Neural progenitor cell (in vitro differentiated cells): ENCODE measurements at places on chromosomes 1 and 21.

DNA sequence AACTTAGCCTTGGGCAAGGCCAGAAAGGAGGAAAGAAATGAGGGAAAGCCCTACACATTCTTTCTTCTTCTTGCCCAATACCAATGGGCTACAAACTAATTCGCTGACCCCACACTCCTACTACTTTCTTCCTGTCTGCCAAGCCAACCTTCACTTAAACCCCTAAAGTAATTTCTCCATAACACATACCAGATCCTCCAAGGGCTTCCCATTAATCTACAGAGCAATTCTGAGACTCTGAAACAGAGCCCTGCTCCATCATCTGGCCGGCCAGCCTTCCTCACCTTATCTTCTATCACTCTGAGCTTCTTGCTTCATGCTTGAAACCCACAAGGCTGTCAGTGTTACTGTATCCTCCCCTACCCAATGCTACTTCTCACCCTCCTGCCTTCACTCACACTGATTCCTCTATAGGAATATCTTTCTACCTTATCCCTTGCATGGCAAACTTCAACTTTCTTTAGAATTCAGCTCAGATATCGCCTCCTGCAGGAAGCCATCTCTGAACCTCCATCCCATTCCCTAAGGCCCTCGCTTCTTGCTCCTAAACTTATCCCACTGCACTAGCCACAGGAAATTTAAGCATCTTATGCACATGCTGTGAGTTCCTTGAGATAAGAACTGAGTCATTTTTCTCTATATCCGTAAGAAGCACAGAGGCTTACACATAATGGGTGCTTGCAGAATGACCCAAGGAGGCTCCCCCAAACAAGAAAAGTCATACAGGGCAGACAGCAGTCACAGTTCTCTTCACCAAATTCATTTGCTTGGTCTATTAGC, 81.9 kb downstream of the JAK1 start:
- no peak for DNase-seq

DNA sequence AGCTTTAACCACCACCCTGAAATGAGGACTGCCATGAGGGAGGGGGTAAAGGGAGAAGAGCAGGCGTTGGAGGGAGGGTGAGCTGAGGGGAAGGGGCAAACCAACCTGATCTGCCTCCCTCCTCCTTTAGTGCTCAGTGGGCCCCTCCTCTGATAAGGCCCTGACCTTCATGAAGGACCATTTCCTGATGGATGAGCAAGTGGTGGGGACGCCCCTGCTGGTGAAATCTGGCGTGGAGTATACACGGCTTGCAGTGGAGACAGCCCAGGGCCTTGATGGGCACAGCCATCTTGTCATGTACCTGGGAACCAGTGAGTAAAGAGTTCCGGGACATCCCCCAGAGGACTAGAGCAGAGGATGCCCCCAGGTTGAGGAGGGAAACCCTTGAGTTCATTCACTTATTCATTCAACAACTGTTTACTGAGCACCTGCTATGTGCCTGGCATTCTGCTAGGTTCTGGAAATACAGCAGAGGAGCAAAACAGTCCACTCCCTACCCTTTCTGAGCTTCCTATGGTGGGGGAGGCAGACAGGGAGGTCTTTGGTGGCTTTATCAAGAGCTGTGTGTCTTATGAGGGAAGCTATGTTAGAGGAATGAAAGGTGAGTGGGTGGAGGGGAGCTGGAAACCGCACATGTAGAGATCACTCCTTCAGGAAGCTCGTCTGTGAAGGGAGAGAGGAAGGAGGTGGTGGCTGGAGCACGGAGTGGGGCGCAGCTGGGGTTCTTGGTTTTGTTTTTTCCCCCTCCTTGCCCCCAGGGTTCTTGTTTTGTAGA, 19.5 kb downstream of the SEMA4A start:
- no peak for DNase-seq

DNA sequence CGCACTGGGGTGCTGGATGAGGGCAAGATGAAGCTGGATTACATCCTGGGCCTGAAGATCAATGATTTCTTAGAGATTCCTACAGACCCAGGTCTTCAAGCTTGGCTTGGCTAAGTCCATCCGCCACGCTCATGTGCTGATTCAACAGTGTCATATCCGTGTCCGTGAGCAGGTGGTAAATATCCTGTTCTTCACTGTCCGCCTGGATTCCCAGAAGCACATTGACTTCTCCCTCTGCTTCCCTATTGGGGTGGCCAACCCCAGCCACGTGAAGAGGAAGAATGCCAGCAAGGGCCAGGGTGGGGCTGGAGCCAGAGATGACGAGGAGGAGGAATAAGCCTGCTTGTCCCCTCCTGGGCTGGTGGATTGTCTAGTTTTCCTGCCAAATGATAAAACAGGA, 2.2 kb upstream of the CBR3 start:
- DNase-seq: no peak

DNA sequence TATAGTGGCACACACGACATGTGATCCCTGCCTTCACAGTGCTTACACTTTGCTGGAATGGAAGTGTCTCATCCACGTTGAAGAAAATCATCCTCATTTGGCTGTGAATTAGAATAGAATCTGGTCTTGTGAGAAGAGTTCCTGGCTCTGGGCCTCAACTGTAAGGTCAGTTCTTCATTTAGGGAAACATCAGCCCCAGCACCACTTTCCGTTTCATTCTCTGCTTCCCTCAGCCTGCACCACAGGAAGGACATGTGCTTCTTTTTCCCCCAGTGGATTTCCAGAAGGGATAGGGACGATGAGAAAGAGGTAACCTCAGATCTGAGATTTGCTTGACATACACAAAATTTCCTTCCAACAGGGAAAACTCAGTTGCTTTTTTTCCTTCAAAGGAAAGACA, 3.7 kb upstream of the ALX3 start:
- DNase-seq: no peak

DNA sequence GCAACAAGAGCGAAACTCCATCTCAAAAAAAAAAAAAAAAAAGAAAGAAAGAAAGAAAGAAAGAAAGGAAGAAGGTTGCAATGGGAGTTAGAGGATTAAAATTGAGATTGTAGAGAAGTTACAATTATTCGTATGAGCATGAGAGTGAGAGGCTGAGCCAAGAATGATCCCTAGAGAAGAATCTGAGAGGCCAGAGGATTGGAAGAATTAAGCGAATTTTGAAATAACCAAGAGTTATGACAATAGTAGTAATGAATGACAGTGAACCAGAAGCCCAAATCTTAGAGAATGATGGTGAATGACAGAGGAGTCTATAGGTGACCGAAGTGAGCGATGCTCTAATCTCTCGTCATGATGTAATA, 369 bp upstream of the ZYG11B start:
- DNase-seq: no peak

GRCh38 chr1:107976431-107976830, 11.5 kb upstream of the VAV3 start:
- DNase-seq: no peak

DNA sequence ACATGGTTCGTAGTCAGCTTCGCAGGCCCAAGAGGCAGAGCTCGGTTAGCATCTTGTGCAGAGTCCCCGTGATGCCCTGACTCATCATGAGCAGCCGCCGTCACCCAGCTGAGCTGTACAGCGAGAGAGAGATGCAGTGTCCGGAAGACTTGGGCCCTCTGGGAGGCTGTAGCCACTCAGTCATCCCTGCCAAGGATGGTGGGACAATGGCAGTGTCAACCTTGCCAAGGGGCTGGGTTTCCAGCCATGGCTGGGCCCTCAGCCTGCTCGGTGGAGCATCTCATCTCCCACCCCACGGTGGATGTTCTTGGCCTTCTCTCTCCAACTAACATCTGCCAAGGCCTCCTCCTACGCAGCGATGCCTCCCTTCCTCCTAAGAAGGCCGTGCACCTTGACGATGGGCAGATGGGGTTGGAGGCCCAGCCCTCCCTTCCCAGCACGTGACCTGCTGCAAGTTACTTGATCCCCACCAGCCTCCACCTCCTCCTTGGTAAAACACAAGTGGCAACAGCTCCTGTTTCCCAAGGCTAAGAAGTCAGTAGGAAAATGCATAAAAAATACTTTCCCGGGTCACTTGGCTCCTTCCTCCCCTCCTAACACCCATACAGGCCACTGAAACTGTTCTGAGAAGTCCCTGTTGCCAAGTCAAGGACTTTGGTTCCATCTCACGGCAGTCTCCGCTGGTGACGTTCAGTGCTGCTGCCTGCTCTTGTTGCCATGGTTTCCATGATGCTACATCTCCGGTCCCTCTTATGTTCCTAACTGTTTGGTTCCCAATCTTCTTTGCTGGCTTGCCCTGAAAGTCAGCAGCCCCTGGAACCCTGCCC, 384.7 kb upstream of the VAMP3 start:
- no peak for DNase-seq

DNA sequence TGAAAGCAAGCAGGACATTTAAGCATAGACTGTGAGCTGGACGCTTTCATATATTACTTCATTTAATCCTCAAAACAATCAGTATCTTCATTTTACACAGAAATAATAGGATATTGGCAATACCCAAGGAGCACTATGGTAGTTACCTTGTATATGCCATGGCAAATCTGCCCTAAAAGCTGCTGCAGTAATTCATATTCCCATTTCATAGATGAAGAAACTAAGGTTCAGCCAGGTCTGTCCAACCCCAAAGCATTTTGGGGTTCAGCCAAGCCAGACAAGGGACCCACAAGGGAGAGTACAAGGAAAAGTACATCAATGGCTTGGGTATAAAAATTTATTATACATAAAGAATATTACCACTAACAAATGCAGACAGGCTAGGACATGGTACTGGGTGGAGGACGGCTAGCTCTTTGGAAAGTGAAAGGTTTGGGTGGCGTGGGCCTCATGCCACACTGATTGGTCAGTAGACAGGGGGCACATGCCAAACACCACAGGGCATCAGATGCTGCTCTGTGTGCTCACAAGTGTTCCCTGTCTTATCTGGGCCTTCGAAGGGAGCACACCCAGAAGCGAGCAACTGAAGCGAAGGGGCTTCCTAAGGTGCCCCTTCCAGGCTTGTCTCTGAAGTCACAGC, 23.9 kb upstream of the PTAFR start:
- no peak for DNase-seq

GRCh38 chr1:201907621-201908020, 18.9 kb downstream of the SHISA4 start:
- DNase-seq: no peak

DNA sequence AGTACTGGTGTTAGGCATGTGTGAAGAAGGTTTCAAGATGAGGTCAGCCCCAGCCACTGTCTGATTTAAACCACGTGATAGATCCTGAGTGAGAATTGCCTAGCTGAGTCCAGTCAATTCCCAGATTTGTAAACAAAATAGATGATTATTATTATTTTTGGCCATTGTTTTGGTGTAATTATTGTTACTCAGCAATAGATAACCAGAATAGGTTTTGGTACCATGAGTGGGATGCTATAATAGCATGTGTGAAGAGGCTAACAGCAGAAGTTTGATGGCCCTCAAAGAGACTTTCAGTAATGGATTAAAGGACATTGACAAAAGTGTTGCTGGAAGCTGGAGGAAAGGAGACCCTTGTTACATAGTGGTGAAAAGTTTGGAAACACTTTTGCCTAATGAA, 214.8 kb downstream of the BACH1 start:
- no peak for DNase-seq

DNA sequence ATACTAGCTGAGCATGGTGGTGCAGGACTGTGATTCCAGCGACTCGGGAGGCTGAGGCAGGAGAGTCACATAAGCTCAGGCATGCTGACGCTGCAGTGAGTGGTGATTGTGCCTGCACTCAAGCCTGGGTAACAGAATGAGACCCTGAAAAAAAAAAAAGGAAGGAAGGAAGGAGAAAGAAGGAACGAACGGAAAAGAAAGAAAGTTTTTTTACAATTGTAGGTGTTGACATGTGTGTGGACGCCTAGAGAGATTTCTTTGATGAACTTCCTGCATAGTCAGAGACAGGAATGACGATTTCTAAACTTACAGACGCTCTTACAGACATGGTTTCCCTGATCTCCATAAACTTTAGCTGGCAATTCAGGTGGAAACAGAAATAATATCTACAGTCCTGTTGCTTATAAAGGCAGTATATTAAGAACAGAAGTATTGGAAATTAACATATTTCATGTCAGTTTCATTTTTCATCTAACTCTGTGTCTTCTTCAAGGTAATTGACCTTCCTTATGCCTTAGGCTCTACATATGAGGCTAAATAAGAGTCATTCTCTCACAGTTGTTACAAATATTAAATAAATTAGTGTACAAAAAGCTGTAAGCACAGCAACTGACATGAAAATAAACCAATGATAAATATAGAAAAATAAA, 4.1 kb downstream of the SAMSN1 start:
- no peak for DNase-seq

GRCh38 chr1:243623841-243624240, 226.2 kb downstream of the AKT3 start:
- no peak for DNase-seq

DNA sequence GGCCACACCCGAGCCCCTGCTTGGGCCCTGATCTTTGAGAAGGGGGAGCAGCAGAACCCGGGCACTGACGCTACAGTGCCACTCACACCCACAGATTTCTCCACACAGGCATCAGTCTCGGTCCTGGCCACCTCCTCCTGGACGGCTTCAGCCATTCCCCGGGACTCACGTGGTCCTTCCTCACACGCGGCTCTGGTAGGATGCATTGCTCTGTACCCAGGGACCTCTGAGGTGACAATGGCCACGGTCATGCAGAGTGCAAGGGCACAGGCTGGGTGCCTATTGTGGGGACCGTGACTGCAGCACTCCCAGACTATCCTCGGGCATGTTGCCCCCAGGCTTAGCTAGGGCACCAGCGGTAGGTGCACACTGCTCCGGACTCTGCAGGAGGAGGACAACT, 11.8 kb upstream of the ZNF670 start:
- DNase-seq: no peak
